GM12892 (cell line): ENCODE measurements at places on chromosomes 11 and 22.

DNA sequence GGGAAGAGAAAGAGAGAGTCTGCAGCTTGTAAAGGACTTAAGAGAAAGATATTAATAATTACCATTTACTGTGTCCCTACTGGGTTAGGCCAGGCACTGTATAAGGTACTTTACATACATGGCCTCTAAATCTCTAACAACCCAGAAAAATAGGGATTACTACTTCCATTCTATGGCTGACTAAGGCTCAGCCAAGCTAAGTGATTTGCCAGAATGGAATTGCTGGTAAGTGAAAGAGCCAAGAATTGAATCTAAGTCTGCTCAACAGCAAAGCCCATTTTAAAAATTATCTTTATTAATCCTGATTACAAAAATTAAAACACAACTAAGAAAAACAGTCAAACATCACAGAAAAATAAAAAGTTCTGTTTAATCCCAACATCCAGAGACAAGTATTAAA is 21.4 kb downstream of the XRRA1 start:
- DNase-seq, result no peak

GRCh38 chr11:27231530-27231929 is 131.5 kb downstream of the CCDC34 start:
- DNase-seq, result no peak

GRCh38 chr22:45771711-45772110 is 100.1 kb downstream of the ATXN10 start:
- DNase-seq, result no peak

DNA sequence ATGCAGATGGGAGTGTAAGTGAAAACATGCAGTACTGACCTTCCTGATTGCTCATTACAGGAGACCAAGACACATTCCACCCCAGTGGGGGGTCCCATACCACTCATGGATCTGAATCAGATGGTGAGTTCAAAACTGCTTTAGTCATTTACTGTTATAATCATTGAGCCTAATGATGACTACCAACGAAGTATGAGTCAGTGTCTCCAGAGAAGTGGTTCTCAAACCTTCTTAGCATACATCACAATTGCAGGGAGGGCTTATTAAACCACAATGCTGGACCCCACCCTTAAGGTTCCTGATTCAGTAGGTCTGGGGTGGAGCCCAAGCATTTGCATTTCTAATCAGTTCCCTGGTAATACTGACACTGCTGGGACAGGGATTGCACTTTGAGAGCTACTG is 75.8 kb downstream of the CD44 start:
- DNase-seq, result no peak

GRCh38 chr22:42022162-42022847 is 23.7 kb downstream of the WBP2NL start:
- peak; percentile 35 for DNase-seq

DNA sequence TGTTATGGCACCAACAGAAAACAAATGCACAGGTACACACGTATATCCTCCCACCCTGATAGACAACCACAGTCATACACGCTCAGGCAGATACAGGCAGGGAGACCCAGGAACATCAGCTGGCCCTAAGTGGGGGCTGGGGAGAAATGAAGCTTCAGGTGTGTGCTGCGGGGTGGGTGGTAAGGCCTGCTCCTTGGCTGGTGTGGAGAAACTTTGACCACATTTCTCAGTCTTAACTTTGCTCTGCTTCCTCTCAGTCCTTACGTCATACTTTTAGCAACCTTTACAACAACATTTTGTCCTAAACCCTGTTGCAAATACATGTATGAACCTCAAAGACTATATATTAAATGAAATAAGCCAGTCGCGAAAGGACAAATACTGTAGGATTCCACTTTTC is 6.7 kb upstream of the ANAPC15 start:
- no peak for DNase-seq
